ENCODE measurements at places on chromosomes 12 and 14.

GRCh38 chr14:24978862-24979724 lies 70.9 kb downstream of the STXBP6 start:
- DNase-seq: no peak

DNA sequence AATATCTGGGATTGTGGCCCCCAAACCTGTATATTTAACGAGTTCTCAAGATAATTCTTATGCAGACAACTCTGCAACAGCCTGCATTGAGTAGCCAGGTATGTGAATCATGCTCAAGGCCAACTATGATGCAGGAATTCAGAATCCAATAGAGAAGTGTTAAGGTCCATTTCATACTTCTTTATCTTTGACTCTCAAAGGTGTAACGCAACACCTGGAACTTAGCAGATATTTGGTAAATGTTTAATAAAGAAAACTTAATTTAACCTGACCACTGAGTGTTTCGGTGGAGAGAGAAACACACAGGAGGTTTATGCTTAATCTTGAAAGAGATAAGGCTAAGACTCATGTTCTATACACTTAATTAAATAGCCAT lies 156.5 kb upstream of the PLEKHG7 start:
- DNase-seq: no peak

GRCh38 chr12:50362671-50363070 lies 33.7 kb downstream of the FAM186A start:
- no peak for DNase-seq

- DNase-seq: no peak
Observed at GRCh38 chr14:104876251-104876699, 11.2 kb downstream of the CEP170B start.

DNA sequence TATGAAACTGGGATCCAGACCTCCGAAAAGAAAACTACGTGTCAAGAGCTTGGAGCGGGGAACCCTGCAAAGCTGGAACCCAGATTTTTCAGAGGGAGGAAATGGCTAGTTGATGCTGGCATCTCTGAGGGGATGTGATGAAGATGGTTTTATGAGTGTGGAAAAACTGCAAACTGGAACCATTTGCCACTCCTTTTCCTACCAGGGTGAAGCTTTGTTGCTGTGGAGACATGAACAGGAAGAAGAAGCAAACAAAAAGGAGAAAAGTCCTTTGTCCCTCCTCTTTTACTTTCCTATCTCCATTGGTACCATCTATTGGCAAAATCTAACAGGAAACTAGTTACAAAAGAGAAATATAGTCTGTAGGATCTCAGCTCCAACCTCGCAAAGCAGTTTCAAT lies 39.2 kb downstream of the CDK17 start:
- no peak for DNase-seq
